T-helper 2 cell (primary cell): ENCODE measurements at places on chromosomes 3 and 15.

DNA sequence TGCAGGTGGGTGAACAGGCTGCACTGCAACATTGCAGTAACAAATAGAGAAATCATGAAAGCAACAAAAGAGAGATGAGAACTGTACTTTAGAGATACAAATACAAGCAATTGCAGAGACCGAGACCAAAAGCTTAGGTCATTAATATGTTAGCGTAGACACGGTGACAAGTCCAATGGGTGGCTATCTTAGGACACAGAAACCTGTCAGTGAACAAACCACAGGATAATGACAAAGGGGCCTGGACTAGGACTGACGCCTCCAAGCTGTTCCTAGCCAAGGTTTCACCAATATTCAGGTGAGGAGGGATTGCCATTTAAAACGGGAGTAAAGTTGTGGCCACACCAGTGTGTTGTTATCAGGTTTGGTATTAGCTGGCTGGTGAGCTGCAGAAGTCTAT, 41.7 kb upstream of the BLM start:
- no peak for DNase-seq

- no peak for DNase-seq
These were observed 95.0 kb upstream of the GALNT15 start for GRCh38 chr3:16079519-16079918.

DNA sequence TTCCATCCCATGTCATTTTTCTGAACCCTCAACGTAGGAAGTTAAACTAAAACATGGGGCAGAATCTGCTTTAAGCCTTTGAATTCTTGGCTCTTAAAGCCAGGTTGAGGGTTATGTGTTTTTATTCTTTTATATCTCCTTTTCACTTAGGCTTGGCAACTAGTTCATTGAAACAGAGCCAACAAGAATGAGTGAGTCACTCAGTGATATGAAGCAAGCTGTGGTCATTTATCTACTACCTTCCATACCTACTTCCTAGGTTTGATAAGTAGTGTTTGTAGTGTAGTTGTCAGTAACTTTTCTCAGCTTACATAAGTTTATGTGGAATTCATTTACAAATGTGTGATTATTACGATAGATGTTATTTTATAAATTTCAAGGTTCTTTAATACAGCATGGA, 67.4 kb downstream of the SNRPN start:
- DNase-seq, result no peak

- DNase-seq, result no peak
These were observed 293.0 kb upstream of the TRIM42 start for GRCh38 chr3:140384876-140385275.

GRCh38 chr15:95558131-95558530, 772.4 kb upstream of the NR2F2 start:
- DNase-seq, result no peak

GRCh38 chr15:42367041-42367440, 7.7 kb downstream of the CAPN3 start:
- no peak for DNase-seq

DNA sequence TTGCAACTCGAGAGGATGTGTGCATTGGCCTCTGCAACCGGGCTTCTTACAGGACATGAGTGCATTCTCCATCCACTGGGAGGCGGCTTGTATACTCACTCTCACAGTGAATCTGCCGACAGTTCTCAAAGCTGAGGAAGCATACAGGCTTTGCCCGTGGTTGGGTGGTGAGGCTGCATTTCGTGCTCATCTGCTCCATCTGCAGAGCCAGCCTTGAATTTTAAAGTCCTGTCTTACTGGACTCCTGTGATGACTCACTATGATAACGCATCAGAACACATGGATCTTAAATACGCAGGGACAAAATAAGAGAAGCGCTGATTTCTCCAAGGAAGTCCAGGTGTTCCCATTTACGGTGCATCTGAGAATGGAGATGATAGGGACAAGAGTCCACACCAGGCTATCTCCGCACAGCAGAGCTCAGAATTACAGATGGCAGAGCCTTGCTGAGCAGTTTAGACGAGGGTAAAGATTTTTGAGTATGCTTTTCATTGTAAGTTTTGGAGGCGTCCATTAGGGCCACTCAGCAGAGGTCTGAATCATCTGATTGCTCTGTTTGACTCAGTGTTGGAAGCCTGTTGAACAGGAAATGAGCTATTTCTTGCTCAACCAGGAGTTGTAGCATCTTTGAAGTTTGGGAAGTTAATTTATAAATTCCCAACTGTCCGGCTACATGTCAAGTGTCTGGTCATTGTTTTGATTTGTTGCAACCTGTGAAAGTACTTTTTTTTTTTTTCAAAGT, 87.1 kb downstream of the GABRG3 start:
- DNase-seq, result no peak

DNA sequence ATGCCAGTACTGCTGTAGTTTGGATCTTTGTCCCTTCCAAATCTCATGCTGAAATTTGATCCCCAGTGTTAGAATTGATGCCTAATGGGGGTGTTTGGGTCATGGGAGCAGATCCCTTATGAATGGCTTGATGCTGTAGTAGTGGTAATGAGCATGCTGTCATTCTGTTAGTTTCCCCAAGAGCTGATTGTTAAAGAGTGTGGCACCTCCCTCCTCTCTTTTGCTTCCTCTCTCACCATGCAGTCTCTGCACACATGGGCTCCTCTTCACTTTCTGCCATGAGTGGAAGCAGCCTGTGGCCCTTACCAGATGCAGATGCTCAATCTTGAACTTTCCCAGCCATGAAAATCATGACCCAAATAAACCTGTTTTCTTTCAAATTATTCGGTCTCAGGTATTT, 141.3 kb upstream of the DPPA4 start:
- no peak for DNase-seq
